HCEC 1CT (cell line): ENCODE measurements at places on chromosomes 5 and 9.

- DNase-seq = peak; percentile 25
Observed at GRCh38 chr5:170070556-170071412, 34.9 kb upstream of the FOXI1 start.

DNA sequence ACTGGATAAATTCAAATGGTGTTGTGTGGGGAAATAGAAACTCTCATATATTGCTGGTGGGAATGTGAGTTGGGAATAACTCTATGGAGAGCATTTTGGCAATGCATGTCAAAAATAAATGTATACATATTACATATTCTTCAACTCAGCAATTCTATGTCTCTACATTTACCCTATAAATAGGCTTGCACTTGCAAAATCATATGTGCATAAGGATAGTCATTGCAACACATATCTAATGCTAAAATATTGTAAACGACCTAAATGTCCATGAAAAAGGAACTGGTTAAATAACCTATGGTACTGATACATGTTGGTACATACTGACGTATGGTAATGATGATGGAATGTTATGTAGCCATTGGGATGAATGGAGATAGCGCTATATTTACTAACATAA lies 94.5 kb upstream of the CHD1 start:
- no peak for DNase-seq

GRCh38 chr9:38697776-38698300 lies 22.1 kb downstream of the FAM240B start:
- DNase-seq = no peak

- DNase-seq = no peak
Observed at GRCh38 chr5:2015124-2015848, 132.6 kb upstream of the IRX4 start.

DNA sequence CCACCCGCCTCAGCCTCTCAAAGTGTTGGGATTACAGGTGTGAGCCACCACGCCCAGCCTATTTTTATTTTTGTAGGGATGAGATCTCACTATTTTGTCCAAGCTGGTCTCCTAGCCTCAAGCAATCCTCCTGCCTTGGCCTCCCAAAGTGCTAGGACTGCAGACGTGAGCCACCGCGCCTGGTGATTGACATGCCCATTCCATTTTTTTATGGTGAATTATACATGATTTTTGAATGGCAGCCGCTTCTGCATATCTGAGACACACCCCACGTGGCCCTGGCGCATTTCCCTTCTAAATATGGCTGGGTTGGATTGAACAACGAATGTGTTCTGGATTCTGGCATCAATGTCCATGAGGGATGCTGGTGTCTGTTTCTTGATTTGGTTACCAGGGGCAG lies 22.7 kb downstream of the PLPP7 start:
- no peak for DNase-seq

- no peak for DNase-seq
Observed at GRCh38 chr9:86838519-86839497, 108.5 kb downstream of the GAS1 start.

DNA sequence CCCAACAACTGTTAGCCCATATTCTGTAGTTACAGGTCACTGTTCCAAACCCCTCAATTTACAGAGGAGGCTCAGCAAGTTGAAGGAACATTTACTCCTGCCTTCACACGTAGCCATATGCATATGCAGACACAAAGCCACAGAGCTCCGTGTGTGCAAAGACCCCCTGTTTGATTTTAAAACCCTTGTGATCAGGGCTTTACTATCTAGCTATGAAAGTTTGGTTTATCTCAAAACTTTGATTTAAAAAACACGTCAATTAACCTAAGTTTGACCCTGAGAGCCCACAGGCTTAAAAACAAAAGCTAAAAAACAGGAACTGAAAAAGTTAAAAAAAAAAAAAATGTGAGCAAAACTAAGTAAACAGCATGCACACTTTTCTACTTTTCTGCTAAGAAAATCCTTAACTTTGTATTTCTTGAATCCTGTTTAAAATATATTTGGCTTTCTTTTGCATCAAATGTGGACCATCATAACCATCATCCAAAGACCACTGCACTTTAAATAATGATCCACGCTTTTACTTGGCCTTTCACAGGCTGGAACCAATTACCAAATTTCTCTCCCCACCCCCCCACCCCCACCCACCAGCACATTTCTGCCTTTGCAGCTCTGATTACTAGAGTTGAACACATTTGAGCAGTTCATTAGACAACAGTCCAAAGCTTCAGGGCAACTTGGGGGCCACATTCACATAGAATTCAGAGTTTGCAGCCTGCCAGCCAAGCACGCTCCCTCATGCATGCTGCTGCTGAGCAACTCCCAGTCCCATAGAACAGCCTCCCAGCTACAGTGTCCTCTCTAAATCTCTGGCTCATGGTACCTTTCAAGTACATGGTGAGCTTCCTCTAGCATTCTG lies 128.8 kb upstream of the MAP3K1 start:
- no peak for DNase-seq

- no peak for DNase-seq
Observed at GRCh38 chr9:94770334-94770733, 43.8 kb downstream of the AOPEP start.

- DNase-seq = no peak
Observed at GRCh38 chr9:37390759-37391158, 31.7 kb upstream of the GRHPR start.

DNA sequence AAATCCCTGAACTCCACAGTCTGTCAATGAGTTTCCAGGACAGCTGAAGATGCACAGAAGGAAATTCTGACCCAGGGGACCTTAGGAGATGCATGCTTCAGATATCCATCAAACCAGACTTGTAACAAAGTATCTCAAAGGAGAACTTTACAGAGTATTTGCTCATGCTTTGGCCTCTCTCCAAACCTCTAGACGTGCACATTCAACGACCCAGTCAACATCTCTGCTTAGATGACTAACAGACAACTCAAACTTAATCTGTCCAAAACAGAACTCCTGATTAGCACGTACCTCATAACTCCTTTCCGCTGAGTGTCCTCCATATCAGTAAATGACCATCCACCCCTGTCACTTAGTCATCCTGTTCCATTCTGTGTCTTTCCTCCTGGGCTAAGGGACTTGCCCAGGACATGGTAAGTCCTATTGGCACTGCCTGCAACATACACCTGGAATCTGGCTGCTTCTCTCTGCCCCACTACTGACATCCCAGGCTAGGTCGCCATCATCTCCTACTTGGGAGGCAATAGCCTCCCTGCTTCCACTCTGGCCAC lies 107.4 kb downstream of the LMNB1 start:
- peak; percentile 92 for DNase-seq

DNA sequence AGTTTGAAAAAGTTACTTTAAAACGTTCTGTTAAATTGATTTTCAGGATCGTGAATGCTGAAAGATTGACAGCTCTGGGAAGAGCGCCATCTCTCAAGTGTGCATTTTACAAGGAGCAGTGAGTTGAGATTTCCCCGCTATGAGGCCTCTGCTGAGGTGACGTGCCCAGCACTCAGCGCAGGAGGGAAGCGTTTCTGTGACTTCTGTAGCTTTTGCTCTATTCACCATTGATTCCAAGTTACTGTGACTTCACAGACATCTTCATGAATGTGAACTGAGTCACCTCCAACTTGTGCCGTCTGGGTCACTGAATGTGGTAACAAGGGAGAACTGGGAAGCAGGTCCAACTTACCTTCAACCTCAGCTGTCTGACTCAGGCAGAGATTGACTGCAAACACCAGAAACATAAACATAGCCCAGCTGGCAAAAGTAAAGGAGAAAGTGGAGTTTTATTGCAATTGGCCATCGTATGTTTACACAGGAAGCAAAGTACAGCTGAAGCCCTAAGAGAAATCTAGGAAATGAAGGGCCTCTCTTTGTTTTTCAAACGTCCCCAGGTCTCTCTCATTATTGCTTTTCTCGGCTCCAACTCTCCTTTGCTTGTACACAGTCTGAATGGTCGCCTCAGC lies 428.8 kb upstream of the CLINT1 start:
- DNase-seq = peak; percentile 58
